Muscle of leg (tissue), 16 donors: ENCODE measurements at places on chromosomes 2 and 18. TPM values are rescaled to one million over a fixed set of nuclear protein-coding genes. Genes with fewer than 3 reads are reported as not detected.

Gene ERICH2
- total RNA-seq, result 0.35 TPM

- H3K4me3 ChIP-seq, result no peak overlapping the region
- H3K27me3 ChIP-seq, result no peaks in the 10 kb centered on the region
- peaks cover 41% of the 10 kb centered on the region for H3K36me3 ChIP-seq
- no peaks in the 10 kb centered on the region for H3K4me1 ChIP-seq
Observed at GRCh38 chr2:239990966-239991365, 34.2 kb downstream of the NDUFA10 start.

- DNase-seq, result no peak
- H3K27ac ChIP-seq, result no peak overlapping the region
- no peaks in the 10 kb centered on the region for H3K27me3 ChIP-seq
- H3K4me3 ChIP-seq, result no peak overlapping the region
- no peaks in the 10 kb centered on the region for H3K36me3 ChIP-seq
Observed at GRCh38 chr2:208064220-208064961, 39.1 kb upstream of the PLEKHM3 start.

Gene CPS1
- total RNA-seq, result 2.1 TPM

DNA sequence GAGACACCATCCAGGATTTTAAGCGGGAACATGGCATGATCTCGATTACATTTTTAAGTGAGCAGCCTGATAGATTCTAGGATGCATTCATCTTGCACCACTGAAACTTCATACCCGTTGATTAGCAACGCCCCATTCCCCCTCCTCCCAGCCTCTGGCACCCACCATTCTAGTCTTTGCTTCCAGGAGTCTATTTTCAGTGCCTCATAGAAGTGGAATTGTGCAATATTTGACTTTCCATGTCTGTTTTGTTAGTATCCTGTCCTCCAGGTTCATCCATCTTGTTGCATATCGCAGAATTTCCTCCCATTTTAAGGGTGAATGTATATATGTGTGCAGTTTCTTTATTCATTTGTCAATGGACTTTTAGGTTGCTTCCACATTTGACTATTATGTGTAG lies 20.9 kb upstream of the SLC66A3 start:
- H3K4me3 ChIP-seq, result no peak overlapping the region
- H3K27ac ChIP-seq, result no peak overlapping the region
- peaks cover 26% of the 10 kb centered on the region for H3K4me1 ChIP-seq
- no peak for DNase-seq
- peaks cover 6% of the 10 kb centered on the region for H3K27me3 ChIP-seq

- no peaks in the 10 kb centered on the region for H3K36me3 ChIP-seq
- H3K27me3 ChIP-seq, result no peaks in the 10 kb centered on the region
- H3K4me1 ChIP-seq, result peaks cover 14% of the 10 kb centered on the region
- H3K27ac ChIP-seq, result no peak overlapping the region
- no peak overlapping the region for H3K4me3 ChIP-seq
Observed at GRCh38 chr2:37767959-37768925, 96.8 kb upstream of the CDC42EP3 start.

Gene FAM124B
- 8.8 TPM for total RNA-seq

Gene GDF7
- total RNA-seq, result 0.62 TPM

DNA sequence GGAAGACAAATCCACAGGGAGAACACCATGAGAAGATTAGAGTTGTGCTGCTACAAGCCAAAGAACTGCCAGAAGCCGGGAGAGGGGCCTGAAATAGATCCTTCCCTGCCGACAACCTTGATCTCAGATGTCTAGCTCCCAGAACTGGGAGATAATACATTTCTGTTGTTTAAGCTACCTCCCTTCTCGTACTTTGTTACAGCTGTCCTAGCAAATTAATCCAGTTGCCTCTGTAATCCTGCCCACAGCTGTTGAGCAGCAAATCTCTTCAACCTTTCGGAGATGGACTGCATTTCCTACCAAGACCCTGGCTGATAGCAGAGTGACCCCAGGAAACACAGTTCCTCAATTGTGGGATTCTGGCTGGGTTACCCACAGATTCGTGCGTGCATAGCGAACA lies 2.6 kb upstream of the TBC1D8 start:
- H3K27ac ChIP-seq, result no peak overlapping the region
- H3K36me3 ChIP-seq, result no peaks in the 10 kb centered on the region
- H3K4me3 ChIP-seq, result no peak overlapping the region
- peaks cover 37% of the 10 kb centered on the region for H3K4me1 ChIP-seq
- DNase-seq, result peak; percentile 45

DNA sequence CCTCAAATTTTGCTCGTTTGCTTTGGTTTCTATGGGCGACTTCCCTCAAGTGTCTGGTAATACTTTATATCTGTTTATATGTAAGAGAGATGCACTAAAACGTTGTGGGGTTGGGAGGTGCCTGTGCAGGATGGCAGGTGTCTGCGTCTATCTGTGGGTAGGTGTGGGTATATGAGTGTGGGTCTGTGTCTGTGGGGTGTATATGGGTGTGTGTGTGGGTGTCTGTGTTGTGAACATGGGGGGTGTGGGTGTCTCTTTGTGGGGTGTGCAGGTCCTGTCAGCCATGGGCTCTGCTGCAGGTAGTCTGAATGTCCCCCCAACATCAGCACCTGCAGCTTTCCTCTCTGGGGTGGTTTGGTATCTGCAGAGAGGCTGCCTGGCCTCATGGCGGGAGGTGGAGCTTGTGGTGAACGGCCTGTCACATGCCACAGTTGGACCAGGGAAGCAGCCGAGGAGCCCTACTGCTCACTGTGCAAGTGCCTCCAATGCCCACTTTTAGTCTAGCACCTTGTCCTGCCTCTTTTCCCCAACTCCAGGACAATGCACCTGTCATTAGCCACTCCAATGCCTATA lies 90.3 kb downstream of the LPIN1 start:
- H3K27me3 ChIP-seq, result peaks cover 4% of the 10 kb centered on the region
- H3K36me3 ChIP-seq, result no peaks in the 10 kb centered on the region
- H3K4me1 ChIP-seq, result peaks cover 2% of the 10 kb centered on the region

- DNase-seq, result no peak
- no peaks in the 10 kb centered on the region for H3K36me3 ChIP-seq
Observed at GRCh38 chr2:238423561-238424312, 3.0 kb upstream of the ASB1 start.

DNA sequence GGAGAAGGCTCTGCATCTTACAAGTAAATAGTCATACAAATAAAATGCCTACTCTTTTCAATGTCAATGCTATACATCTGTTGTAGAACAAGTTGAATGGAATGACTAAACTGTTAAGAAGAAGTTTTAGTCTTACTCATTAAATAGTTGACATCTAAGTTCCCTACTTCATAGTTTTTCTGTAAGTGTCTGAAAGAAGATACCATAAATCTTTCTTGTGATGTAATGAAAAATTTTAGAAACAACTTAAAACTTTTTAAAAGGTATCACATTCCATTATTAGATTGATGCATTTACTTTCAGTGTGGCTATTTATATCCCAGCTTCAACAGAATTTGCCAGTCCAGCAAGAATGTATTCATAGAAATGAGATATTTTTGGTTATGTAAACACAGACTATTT lies 185.2 kb upstream of the EPC2 start:
- no peaks in the 10 kb centered on the region for H3K4me1 ChIP-seq
- no peak overlapping the region for H3K4me3 ChIP-seq
- H3K27ac ChIP-seq, result no peak overlapping the region
- no peaks in the 10 kb centered on the region for H3K27me3 ChIP-seq

DNA sequence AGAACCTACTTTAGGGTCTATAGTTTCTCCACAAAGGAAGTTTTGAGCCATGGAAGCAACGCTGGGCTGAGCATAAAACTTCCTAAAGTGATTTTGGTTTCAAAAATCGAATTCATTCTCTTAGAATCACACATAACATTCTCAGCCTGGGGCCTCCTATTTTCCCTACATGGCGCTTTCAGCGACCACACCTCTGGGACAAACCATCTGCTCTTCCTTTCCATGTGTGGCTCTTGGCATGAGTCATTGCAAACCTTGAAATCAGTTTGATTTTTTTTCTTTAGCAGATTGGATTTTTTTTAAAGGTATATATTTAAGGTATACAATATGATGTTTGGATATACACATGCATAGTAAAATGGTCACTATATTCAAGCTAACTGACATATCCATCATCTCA lies 72.5 kb upstream of the APCDD1 start:
- no peak overlapping the region for H3K4me3 ChIP-seq
- H3K27me3 ChIP-seq, result no peaks in the 10 kb centered on the region
- H3K36me3 ChIP-seq, result no peaks in the 10 kb centered on the region
- H3K27ac ChIP-seq, result no peak overlapping the region
- H3K4me1 ChIP-seq, result peaks cover 10% of the 10 kb centered on the region

Gene POMC
- total RNA-seq, result 3.5 TPM

Gene CFC1
- not detected for total RNA-seq

- peak overlapping the region; percentile 83 for H3K27ac ChIP-seq
- H3K4me1 ChIP-seq, result peaks cover 10% of the 10 kb centered on the region
- H3K27me3 ChIP-seq, result no peaks in the 10 kb centered on the region
- no peak overlapping the region for H3K4me3 ChIP-seq
- peak; percentile 97 for DNase-seq
- H3K36me3 ChIP-seq, result no peaks in the 10 kb centered on the region
Observed at GRCh38 chr18:68803356-68803755, 5.5 kb downstream of the CCDC102B start.
